ENCODE measurements at places on chromosomes 2 and 18.

DNA sequence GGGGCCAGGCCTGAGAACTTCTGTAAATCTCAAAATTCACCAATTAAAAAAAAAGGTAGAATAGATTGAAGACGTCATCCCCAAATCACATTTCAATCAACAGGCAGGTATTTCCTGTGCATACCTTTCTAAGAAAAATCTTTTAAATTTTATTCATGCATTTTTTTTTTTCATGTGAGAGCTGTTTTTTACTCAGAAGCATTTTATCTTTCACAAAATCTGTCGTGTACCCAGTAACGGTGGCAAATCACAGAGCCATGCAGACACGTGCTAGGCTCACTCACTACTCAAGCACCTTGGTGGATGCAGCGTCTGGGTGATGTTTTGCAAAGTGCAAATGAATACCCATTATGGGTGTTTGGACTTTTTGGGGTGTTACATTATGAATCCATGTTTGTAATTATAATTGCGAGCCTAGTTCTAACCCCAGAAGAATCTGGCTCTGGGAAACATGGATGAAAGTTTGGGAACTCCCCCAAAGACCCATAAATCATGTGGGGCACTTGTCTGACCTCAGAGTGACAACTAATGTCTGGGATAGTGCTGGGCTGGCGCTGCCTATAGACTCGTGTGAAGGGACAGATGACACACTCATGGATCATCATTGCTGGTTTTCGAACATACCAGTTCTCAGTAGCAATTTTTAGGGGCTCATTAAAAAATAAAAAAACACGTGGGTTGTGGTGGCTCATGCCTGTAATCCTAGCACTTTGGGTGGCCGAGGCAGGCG is 335.2 kb downstream of the LPIN1 start:
- peak; percentile 22 for DNase-seq

DNA sequence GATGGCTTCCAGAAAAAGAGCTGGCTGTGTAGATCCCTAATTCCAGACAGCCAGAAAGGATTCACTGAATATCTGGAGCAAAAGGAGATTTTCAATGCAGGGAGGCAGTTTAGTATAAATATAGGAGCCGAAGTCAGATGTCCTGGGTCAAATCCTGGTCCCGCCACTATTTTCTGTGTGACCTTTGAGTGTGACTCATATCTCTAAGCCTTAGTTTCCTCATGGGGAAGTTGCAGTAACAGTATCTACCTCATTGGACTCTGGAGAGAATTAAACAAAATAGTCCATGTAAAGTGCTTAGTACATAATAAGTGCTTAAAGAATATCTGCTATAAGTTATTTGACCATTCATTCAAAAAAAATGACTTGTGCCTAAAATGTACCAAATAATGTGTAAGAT is 52.1 kb upstream of the ITGA6 start:
- DNase-seq: no peak

DNA sequence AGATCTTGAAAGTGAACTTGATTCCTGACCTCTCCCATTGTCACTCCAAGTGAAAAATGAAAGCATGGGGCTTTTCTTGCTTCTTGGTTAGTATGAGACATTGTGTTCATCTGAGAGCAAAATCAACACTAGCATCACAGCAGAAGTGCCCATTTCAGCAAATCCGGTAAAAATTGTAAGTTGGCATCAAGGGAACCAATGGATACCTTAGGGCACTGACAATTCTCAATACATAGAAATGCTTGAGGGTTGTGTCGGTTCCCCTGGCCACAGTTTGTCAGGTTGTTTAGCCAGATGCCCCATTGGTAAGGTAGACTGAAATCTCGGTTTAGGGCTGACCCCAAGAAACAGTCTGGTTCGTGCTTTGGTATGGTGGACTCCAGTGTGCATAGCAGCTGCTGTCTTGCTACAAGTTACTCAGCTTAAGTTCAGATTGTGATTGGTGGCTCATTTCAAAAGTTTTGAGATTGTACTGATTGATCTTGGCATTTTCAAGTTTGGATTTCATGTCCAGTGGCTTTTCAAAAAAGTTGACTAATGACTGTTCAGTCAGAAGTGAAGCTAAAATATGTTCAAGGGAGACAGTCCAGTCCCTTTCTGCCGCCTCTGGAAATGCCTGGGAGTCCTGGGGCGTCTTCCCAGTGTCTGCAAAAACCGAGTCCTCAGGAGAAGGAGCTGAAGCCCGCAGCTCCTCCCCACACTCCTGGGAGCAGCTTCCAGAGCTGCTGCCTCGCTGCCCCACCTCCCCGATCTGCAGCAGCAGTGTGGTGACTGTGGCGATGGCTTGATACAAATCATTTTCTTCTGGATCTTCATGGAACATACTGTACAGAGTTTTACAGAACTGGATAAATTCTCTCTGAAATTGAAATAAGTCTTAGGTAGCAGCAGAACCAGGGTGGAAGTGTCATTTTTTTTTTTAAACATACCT is 5.6 kb downstream of the RPL31 start:
- no peak for DNase-seq

- DNase-seq: no peak
Measured at GRCh38 chr2:195633974-195634373, 23.1 kb upstream of the SLC39A10 start.

DNA sequence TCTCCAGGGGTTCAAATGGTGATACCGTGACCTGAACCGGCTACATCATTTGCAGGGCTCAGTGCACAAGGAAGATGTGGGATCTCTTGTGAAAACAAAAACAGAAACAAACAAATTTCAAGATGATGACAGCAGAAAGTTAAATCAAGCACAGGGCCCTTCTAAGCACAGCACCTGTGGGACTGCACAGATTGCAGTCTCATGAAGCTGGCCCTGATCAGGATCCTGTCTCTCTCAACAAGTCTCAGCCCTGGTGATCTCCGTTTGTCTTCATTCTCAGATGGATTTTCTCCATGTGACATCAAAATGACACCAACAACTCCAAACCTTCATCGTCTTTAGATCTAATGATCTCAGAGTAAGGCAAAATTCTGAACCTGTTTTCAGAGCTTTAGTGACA is 39.7 kb downstream of the LTBP1 start:
- DNase-seq: no peak

DNA sequence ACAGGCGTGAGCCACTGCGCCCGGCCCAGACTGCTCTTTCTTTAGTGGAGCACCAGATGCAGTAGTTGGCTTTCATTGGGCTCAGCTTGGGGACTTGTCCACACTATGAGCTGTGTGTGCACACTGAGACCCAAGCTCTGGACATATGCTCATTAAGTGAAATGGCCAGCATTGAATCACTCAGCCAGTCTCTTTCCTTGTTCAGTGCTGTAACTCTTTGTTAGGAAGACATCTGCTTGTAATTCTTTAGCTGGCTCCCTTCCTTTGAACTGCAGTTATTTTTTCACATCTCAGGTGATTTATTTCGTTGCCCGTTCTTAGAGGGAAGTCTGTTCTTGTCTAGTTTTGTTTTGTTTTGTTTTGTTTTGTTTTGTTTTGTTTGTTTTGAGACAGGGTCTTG is 70.5 kb downstream of the CAB39 start:
- no peak for DNase-seq

DNA sequence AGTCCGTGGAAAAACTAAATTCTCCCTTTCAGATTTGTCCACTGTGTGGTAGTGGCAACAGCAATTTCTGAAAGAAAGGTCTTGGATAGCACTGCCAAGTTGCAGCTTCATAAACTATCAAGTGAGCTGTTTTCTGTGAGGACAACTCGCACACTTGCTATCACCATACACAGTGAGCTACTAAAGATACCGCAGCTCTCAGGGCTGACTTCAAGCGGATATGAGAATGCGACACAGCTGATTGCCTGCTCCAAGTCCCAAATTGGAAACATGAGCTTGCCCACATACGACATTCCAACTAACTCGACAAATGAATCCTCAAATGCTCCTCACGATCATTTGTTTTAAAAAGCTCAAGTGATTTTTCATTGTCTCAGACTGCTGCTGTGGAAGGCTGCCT is 46.2 kb downstream of the E2F6 start:
- no peak for DNase-seq

GRCh38 chr2:127093648-127094210 is 13.2 kb downstream of the BIN1 start:
- no peak for DNase-seq

- no peak for DNase-seq
Measured at GRCh38 chr2:210277133-210277532, 37.8 kb downstream of the MYL1 start.

- DNase-seq: no peak
Measured at GRCh38 chr18:79610461-79611039, 69.1 kb upstream of the CTDP1 start.

DNA sequence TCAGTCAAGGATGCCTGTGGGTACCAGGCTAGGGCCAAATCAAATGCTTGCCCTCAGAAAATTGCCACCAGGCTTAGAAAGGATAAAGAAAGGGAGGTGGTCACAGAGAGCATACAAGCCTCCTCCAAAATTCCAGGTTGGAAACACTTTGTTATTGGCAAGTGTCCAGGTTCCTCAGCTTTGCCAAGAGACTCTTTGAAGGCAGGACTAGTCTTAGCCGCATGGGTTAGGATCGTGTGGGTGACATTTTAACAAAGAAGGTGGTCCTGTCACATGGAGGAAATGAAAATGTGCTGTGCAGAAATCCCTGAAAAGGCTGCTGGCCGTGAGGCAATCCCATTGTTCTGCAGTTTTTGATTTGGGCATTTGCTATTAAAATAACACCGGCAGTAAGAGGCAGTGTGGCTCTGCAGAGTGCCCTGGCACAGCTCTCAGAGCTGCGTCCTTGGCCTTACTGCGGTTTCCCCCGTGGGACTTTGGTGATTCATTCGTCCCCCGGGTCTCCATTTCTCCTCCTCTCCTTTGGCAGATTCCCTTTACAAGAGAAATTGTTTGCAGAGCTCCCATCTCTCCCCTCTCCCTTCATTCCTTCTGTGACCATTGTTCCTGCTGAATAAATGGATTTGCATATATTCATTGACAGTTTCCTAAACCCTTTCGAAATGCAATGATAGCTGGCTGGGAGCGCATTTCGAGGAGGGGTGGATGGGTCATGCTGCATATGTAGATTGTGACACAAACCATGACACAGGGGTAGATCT is 187.3 kb downstream of the VAPA start:
- no peak for DNase-seq

GRCh38 chr2:100186126-100186525 is 43.7 kb upstream of the AFF3 start:
- DNase-seq: no peak

- no peak for DNase-seq
Measured at GRCh38 chr2:190607657-190608357, 41.1 kb upstream of the NAB1 start.

- no peak for DNase-seq
Measured at GRCh38 chr18:26181343-26181826, 44.9 kb upstream of the TAF4B start.
